ENCODE measurements at places on chromosomes 4 and X.

DNA sequence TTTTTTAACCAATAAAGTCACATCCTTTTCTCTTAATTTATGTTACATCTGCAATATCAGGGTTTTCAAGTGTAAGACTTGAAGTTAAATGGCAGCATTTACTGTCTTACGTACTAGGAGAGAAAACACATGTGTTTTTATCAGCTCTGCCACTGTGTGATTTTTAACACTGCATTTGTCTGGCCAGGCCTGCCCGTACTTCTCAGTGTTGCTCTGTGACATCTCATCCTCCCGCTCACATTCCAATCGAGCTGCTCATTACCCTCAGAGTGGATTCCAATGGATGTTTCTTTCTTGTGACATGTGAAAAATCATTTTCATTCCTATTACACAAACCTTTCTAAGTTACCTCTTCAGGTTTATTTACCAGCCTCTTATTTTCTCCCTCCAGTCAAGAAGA, 420.3 kb downstream of the FAT4 start:
- no peak for DNase-seq

DNA sequence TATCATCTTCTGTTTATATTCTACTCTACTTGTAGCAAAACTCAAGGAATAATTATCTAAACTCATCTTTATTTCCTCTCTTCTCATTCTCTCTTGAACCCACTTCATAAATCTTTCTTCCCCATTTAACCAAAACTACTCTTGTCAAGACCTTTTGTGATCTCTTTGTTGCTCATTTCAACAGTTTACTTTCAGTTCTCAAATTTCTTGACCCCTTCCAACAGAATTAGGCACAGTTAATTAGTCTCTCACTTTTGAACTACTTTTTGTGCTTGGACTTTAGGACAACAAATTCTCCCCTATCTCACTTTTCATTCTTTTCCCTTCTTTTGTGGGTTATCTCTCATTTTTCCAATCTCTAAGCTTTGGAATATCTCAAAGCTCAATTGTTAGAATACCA, 27.4 kb upstream of the CAMK2D start:
- no peak for DNase-seq

GRCh38 chr4:752196-752861, 46.7 kb downstream of the PCGF3 start:
- DNase-seq = no peak

GRCh38 chr4:169335331-169335730, 64.6 kb upstream of the SH3RF1 start:
- DNase-seq = no peak

- no peak for DNase-seq
Observed at GRCh38 chr4:74453037-74453635, 8.2 kb downstream of the AREG start.

DNA sequence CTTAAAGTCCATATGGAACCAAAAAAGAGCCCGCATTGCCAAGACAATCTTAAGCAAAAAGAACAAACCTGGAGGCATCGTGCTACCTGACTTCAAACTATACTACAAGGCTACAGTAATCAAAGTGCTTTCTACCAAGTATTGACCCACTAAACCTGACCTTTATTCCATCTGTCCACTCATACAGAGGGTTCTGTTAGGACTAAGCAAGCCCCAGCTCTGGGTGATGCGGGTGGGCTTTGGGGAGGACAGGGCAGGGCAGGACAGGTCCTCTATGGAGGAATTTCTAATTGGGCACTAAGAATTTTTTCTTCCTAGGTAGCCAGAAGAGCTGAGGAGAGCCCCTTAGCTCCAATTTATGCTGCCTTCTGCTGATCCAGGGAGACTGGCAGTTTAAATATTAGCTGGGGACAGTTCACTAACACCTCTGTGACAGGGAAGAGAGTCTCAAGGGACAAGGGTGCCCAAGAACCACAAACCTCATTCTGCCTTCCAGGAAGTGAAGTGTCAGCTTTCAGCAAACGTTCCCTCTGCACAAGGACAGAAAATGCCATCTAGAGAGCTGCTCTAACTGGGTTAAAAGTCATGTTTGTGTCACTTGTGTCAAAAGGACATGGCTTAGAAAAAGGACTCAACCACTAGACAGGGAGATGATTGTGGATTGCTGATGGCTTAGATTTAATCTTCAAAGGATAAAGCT, 143.2 kb downstream of the KIT start:
- no peak for DNase-seq

GRCh38 chr4:33052241-33052640, 2332.1 kb downstream of the PCDH7 start:
- no peak for DNase-seq

- no peak for DNase-seq
Observed at GRCh38 chr4:95465010-95465409, 83.8 kb downstream of the UNC5C start.

DNA sequence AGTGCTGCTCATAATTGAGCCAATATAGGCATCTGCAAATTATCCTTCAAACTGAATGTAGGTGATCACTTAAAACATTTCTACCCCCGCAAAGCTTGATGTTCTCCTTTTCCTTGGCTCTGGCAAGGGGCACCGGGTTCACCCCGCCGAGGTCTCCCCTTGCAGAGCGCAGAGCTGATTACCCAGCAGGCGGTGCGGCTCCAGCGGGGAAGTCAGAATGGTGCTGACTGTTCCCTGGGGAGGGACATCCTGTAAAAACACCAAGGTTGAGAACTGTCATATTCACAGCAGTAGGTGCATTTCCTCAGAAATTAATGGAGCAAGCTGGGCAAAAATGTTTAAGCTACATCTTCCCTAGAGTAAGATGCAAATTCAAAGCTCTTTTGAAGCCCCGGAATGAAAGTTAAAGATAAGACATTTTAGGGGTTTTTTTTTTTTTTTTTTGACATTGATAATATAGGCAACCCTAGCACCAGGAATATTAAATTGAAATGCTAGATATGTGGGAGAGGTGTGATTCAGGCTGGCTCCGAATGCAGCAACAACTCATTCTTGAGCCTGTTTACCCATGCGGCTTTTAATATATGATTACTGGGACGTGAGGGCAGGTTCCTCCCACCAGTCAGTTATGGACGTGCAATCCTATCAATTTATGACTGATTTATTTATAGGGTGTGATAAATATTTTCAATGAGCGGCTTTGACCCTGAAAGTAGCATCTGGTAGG, 767.3 kb upstream of the TENM3 start:
- no peak for DNase-seq

DNA sequence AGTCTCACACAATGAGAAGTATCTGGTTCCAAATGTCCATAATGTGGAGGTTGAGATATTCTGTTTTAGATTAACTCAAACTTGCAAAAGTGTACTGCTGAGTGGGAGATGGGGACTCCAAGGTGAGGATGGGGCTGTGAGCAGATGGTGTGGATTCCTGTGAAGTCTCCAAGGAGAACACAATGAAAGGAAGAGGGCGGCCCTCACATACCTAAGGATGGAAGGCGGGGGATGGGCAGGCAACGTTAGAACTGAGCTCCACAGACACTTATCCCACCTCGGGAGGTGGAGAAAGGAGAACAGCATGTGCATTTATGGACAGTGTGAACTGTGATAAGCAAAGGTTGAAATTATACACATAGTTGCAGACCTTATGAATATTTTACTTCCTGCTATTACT, 9.9 kb upstream of the SPATA4 start:
- no peak for DNase-seq

GRCh38 chrX:132094164-132094563, 33.7 kb downstream of the FRMD7 start:
- DNase-seq = no peak

- no peak for DNase-seq
Observed at GRCh38 chr4:139749338-139749737, 83.7 kb downstream of the MGST2 start.

DNA sequence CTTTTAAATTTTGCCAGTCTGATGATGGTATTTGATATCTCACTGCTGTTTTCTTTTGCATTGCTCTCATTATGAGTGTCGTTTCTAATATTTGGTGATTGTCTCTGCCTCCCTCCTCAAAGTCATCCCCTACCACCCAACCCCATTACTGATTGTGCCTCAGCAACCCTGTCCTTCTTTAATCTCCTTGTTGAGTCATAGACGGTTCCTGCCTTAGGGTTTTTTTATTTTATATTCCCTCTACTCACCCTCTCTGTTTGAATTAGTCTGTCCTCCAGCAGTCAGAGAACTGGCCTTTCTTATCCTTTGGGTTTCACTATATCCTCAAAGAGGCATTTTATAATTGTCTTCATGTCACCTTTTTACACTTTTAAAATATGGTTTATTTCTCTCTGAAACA, 409.3 kb upstream of the CPEB2 start:
- no peak for DNase-seq

- DNase-seq = no peak
Observed at GRCh38 chr4:7652451-7652881, 217.7 kb upstream of the PSAPL1 start.

DNA sequence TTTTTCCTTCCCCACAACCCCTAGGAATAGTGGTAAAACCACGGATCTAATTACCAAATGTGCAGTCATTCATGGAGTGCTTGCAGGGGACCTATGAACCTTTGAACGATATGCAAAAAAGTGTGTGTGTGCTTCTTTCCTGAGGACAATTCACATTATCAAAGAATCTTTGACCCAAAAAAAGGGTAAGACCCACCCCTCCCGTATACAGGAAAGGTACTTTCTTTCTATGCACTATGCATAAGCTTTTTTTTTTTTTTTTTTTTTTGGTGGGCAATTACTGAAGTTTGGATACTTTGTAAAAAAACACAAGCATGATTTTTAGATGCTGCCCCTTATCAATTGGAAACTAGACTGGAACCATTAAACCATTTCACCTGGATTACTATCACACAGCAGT, 31.4 kb downstream of the SPRY1 start:
- DNase-seq = no peak

GRCh38 chr4:56426273-56426672, 9.1 kb downstream of the PPAT start:
- no peak for DNase-seq

GRCh38 chr4:165077034-165077578, 23.4 kb downstream of the TRIM75 start:
- DNase-seq = no peak

DNA sequence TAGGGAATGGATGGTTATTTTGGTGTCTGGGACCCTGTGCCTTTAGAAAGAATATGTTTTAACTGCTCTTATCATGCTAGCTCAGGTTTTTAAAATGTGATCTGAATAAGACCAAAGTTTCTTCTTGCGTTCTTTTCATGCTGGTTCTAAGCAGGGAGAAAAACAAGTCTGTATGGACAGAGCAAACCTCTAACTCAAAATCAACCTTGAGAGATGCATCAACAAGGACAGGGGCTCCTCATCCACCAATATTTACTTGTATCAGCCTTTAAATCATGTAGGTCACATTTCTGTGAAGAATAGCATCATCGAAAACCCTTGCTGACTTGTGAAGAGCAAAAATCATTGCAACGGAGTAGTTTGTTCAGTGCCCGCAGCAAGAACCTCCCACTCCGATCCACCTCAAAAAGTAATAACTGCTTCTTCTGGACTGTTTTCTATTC, 1.2 kb downstream of the ATP10D start:
- DNase-seq = no peak

GRCh38 chr4:171521726-171522125, 291.5 kb upstream of the GALNTL6 start:
- DNase-seq = no peak

GRCh38 chr4:83568062-83568461, 32.2 kb downstream of the GPAT3 start:
- DNase-seq = no peak

- no peak for DNase-seq
Observed at GRCh38 chr4:3203971-3204431, 45.0 kb upstream of the MSANTD1 start.

- no peak for DNase-seq
Observed at GRCh38 chr4:120865985-120866384, 56.5 kb downstream of the PRDM5 start.

GRCh38 chrX:100812216-100813158, 7.7 kb upstream of the CSTF2 start:
- DNase-seq = no peak

- no peak for DNase-seq
Observed at GRCh38 chrX:117508021-117508420, 608.6 kb downstream of the KLHL13 start.

- DNase-seq = no peak
Observed at GRCh38 chr4:81369886-81370285, 101.8 kb downstream of the RASGEF1B start.

DNA sequence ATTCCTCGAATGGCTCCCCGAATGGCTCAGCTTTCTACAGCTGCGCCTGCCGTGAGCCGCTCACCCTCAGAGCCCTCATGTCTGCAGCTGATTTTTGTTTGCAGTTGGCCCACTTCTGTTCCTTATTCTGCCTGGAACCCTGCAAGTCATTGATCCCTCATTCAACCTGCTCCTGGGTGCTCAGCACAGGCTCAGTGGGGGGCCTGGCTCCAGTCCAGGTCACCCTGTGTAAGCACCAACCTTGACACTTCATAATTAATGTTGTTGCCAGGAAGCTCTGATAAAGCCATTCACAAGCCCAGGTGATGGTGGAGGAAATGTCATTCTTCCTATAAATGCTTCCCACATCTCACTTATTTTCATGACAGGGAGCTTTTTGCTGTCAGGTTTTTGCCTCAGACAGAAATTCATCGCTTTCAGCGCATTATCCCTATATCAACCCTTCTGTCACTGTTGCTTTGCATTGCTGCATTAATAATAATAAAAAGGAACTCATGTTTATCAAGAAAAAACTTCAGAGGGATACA, 85.7 kb downstream of the F11 start:
- DNase-seq = no peak

GRCh38 chr4:11483046-11483445, 54.4 kb upstream of the HS3ST1 start:
- DNase-seq = no peak

- DNase-seq = no peak
Observed at GRCh38 chr4:5940470-5941203, 47.8 kb upstream of the CRMP1 start.

GRCh38 chr4:1105662-1106061, 7.7 kb downstream of the RNF212 start:
- no peak for DNase-seq

GRCh38 chr4:141065872-141066271, 67.4 kb downstream of the RNF150 start:
- no peak for DNase-seq

DNA sequence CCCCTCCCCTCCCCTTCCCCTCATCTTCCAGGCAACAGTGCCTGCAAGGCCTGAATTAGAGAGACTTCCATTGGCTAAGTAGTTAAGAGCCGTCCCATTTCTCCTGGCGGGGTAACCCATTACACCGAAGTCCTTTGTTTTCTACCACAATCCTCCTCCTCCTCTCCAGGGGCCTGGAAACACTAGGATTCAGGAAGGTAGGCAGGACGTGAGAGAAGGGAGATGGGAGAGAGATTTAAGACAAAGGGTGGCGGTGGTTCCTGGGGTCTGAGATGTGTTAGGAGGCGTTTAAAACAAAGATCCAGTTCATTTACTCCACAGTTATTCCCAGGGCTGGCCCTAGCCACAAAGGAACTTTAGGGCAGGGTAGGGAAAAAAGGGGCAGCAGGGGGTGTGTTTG, 28.0 kb downstream of the NYX start:
- DNase-seq = no peak

- DNase-seq = no peak
Observed at GRCh38 chr4:169582706-169583105, 29.7 kb downstream of the NEK1 start.

GRCh38 chrX:24732766-24733500, 39.2 kb downstream of the POLA1 start:
- DNase-seq = no peak

GRCh38 chr4:85778632-85779131, 303.7 kb downstream of the ARHGAP24 start:
- no peak for DNase-seq

GRCh38 chr4:141724646-141725045, 88.3 kb downstream of the IL15 start:
- DNase-seq = no peak

All from stimulated activated CD4-positive, alpha-beta T cell treated with anti-CD3 and anti-CD28 coated beads, TNF-alpha, amount 100 ng/mL, for 4 hours (primary cell).